Common myeloid progenitor, CD34-positive (primary cell): ENCODE measurements at places on chromosomes 7 and 10.

DNA sequence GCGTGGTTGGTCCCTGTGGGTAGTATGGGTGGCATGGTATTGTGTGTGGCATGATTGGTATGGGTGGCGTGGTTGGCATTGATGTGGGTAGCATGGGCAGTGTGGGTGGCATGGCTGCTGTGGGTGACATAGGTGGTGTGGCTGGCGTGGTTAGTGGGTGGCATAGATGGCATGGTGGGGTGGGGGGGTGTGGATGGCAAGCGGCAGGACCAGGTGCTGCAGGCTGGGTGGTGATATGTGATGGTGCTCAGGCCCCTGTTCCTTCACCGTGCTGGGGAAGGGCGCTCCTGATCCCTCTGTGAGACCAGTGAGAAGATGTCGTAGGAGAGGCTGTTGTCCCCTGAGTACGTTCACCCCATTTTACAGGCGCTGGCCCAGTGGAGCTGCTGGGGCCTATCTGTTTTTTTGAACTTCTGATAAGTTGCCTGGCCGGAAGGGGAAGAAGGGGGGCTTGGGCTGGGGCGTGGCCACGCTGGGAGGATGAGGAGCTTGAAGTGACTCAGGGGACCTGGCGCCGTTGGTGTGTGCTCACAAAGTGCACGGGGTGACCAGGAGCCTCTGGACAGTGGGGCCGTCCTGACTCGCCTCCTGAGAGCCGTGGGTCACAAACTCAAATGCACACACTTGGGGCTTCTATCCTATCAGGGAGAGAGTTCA is 17.5 kb downstream of the INPP5A start:
- DNase-seq, result peak; percentile 91

DNA sequence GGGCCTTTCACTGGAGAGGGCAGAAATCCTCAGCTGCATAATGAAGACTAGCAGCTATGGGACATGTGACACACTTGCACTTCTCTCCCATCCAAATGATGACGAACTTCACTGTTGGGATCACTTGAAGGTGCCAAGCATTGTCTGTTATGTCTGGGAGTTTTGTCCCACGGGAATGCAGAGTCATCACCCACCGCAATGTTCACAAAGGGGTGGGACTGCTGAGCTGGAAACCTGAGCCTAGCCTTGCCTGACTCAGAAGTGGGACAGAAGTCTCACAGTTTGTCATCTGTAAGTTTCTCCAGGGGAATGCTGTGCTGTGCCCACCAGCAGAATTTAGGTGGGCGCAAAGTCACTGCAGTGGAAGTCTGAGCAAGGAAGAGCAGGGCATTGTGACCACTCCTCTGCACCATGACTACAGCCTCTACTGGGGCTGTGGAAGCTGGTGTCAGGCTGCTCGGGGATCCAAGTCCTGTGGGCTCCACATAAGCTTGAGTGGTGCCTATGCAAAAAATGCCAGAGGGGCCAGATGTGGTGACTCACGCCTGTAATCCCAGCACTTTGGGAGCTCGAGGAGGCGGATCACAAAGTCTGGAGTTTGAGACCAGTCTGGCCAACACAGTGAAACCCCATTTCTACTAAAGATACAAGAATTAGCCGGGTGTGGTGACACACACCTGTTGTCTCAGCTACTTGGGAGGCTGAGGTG is 472.0 kb upstream of the CNTNAP2 start:
- DNase-seq, result no peak

DNA sequence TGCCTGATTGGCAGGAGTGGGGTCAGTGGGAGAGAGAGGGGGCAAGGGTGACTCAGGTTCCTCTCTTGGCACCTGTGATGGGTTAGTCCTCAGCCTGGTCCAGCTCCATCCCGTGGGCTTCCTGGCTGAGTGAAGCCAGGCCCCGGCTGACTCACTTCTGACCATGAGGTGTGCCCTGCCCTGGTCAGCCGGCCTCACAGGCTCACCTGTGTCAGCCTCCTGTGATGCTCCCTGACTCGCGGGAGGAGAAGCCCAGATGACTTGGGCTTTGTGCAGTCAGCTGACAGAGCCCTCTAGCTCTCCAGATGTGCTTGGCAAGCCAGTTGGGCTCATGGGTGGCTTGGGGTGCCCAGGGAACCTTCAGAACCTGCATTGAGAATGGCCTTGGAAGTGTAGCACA is 16.0 kb upstream of the PPIF start:
- no peak for DNase-seq

DNA sequence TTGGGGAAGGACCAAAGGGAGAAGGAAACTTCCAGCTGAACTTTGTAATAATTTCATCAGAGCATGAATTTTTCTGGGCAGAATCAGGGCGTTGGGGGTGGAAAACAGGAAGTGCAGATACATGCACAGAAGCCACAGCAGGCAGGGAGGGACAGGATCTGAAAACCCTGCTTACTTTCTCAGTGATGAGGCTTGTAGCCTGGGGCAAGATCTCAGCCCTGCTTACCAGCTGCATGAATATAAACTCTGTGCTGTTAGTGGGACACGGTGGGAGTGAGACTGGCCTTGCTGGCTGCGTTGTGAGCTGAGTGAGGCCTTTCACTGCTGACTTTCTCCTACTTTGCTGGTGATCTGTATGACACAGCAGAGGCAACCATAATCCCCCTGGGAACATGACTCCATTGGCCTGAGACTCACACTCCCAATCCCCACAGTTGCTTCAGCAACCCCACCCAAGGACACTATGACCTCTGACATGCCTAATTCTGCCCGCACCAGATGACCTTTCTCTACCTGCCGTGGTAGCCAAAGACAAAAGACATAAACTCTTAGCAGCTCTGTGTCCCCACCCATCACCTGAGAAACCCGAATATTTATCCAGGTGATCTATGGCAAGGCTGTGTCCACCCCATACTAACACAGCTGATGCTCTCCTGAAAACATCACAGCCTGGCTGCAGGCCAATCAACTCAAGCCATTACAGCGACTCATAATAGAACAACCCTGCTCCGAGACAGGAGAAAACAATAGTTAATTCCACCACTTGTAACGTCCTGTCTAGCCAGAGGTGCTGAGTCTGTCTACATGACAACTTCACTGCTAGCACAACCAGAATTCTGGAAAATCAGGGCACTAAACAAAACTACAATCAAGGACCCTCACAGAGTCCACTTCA is 190.7 kb upstream of the CHRM2 start:
- no peak for DNase-seq

- no peak for DNase-seq
Measured at GRCh38 chr7:3927446-3928110, 626.5 kb downstream of the SDK1 start.

GRCh38 chr7:137110535-137110934 is 233.0 kb downstream of the PTN start:
- DNase-seq, result no peak

DNA sequence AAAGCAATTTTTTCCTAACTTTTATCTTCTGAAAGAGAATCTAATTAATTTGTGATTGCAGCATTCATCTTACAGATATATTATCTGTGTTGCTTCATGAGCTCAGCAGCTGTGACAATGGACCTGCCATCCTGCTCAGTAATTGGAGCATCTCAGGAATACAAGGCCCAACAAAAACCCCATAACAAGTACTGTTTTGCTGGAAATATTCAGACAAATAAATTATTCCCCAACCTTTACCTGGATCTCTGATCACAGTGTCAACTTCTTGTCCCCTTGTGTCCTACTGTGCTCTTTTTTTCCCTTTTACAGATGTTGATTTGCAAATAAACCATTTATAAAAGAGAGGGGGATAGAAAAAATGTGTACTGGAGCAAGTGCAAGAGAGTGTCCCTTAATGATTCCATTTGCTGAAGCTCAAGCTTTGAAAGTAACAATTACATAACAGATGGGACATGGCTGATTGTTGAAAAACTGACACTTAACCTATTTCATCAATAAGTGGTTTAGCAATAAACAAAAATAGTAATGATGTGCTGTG is 1063.4 kb upstream of the GHITM start:
- DNase-seq, result no peak

GRCh38 chr10:76769582-76769981 is 868.0 kb downstream of the KCNMA1 start:
- no peak for DNase-seq

DNA sequence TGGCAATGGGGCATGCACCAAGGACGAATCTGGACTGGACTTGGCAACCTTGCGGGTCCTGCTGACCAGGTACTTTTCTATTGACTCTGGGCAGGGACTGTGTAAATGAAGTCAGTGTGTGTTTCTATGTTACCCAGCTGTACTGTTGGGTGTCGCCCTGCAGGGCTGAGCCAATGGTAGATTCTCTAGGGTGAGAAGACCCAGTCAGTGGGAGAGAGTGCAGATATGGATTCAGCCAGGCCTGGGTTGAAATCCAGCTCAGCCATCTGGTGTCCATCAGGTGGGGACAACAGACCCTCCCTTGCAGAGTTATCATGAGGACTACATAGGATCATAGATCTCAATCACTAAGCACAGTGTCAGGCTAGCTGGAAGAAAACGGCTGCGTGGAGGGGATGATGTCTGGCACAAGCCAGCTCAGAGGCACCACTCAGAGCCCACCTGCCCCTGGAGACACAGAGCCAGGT is 4.9 kb upstream of the PPIF start:
- no peak for DNase-seq

GRCh38 chr10:3538656-3539531 is 246.1 kb downstream of the KLF6 start:
- DNase-seq, result peak; percentile 3

DNA sequence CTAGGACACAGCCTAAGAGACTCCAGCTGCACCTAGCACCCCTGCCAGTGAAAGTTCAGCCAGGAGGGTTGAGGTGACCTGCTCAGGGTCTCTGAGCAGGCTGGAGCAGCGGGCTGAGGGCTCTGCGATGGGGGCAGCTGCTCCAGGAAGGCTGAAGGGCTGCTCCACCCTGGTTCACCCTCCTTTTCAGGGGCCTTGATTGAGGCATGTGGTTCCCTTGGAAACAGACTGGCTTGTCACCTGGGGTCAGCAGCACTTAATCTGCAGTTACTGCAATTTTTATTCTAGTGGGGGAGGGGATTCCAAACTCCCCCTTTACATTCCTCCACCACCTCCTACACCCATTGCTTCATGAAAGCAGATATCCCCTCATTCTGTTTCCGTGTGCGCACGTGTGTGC is 85.3 kb upstream of the UNC5B start:
- no peak for DNase-seq

DNA sequence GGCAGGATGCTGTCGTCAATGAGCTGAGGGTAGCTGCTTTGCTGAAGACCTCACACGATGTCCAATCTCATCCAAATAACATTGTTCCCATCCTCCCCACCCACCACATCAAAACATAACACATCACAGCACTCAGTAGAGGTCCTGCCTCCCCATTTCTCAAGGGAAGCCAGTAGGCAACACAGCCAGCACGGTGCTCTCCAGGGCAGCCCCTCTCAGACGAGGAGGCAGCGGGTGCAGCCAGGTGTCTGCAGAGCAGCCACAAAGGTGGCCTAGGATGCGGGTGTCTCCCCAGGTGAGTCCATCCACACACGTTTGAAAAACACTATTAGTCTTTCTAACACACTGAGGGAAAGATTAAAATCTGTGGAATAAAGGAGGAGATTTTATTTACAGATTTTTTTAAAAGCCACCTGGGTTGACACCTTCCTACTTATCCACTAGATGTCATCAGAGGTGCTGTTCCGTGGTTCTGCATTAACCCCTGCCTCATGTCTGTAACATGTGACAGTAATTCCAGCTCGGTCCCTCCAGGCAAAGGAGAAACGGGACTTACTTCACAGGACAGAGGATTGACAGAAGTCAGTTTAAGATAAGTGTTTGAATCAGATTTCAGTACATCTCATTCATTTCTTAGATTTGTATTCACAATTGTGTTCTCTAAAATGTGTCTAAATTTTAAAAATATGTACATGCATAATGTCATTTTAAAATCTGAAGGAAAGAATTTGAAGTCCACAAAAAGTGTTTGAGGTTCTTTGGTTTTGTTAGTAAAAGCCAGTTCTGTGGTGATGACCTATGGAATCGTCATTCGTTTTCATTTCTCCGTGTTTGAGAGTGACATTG is 68.0 kb downstream of the LANCL2 start:
- DNase-seq, result peak; percentile 48
